Mammary epithelial cell (primary cell): ENCODE measurements at places on chromosomes 1 and 21. TPM values are rescaled to one million over a fixed set of nuclear protein-coding genes. Genes with fewer than 3 reads are reported as not detected.

MROH9 gene
- not detected for polyA plus RNA-seq

NT5C1A gene
- not detected for polyA plus RNA-seq

KRTAP13-2 gene
- polyA plus RNA-seq, result not detected

CLEC20A gene
- not detected for polyA plus RNA-seq

TIAM1 gene
- 13.0 TPM for polyA plus RNA-seq

DNA sequence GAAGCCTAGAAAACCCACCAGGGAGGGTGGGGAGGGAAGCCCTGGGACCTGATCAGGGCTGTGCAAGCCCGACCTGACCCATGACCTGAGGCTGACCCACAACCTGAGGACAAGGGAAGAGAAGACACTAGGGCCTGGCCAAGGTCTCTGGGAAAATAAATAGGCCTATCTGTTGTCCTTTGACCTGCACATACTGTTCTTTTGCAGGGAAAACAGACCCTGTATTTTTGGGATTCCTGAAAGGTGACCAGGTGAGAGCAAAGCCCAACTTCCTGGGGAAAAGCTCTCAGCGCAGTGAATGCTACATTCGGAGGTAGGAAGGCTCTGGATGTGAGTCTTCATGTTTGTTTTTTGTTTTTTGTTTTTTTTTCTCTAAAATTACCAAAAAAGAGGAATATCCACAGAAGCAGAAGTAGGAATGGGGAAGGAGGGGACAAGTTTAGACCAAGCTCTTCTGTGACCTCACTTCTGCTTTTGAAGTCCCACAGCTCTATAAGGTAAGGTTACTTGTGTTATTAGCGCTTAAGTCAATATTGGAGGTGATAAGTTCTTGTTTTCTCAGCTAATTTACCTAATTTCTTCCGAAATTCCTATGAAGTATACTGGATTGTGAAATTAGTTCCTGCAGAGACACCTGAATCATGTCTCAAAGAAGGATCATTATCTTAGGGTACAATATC is 26.2 kb upstream of the LYST start:
- DNase-seq, result no peak

- DNase-seq, result no peak
These were observed 150.5 kb downstream of the DPYD start for GRCh38 chr1:97770376-97770775.

DNA sequence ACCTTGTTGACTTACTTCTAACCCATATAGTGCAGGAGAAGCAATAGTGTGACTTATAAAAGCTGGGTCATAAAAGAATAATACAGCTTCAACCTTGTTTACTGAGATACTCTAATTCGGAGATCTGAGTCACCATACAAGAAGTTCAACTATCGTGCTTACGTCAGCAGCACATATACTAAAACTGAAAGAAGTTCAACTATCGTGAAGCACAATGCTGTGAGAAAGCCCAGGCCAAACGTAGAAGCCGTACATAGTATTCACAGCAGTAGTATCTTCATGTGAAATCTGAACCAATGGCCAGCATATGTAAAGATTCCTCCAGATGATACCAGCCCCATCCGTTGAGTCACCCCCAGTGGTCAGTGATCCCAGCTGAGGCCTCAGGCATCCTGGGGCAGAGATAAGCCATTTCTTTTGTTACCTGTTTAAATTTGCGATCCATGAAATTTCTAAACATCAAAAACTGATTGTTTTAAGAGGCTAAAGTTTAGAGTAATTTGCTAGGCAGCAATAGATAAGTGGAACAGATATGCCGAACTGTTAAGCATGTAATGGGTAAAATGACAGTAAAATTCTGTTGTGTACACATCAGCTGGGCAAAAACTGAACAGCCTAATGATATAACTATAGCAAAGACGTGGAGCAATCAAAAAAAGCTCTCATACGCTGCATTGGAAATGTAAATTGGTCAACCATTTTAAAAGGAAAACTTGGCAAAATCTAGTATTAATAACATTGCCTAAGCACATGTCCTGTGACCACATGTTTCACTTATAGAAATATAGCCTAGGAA is 53.9 kb upstream of the SAMD13 start:
- DNase-seq, result peak; percentile 79

- no peak for DNase-seq
These were observed 42.5 kb upstream of the ACTRT2 start for GRCh38 chr1:2978691-2979190.

- DNase-seq, result peak; percentile 64
These were observed 422.8 kb downstream of the CAMTA1 start for GRCh38 chr1:7207875-7208646.

- DNase-seq, result peak; percentile 97
These were observed 124.8 kb downstream of the RIPK4 start for GRCh38 chr21:41641821-41642701.

GRCh38 chr1:28973596-28974421 is 59.4 kb downstream of the EPB41 start:
- no peak for DNase-seq

DNA sequence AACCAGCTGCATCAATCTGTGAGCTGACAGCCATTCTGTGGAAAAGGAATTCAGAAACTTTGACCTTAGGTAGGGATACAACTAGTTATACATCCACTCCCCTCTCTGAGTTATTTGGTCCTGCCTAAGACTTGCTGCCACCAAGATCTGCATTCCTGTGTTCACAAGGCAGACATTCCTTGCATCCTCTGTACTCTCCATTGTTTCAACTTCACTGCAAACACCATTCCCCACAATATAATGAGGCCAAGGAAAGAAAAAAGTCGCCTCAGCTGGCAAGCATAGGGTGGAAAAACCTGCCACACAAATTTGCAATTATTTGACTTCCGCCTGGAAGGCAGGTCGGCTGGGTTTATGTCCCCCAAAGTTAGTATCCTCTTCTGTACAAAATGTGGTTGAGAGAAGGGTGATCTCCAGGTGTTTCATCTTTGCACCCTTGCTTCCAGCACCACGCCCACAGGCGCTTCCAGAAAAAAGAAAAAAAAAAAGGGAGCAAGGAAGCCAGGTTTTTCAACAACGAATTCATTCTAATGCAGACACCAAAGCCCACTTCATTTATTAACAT is 676 bp upstream of the CTTNBP2NL start:
- DNase-seq, result no peak

GRCh38 chr1:203441766-203442165 is 33.8 kb upstream of the PRELP start:
- DNase-seq, result no peak

GRCh38 chr1:57889676-57890320 is 465.9 kb upstream of the DAB1 start:
- DNase-seq, result peak; percentile 38

DNA sequence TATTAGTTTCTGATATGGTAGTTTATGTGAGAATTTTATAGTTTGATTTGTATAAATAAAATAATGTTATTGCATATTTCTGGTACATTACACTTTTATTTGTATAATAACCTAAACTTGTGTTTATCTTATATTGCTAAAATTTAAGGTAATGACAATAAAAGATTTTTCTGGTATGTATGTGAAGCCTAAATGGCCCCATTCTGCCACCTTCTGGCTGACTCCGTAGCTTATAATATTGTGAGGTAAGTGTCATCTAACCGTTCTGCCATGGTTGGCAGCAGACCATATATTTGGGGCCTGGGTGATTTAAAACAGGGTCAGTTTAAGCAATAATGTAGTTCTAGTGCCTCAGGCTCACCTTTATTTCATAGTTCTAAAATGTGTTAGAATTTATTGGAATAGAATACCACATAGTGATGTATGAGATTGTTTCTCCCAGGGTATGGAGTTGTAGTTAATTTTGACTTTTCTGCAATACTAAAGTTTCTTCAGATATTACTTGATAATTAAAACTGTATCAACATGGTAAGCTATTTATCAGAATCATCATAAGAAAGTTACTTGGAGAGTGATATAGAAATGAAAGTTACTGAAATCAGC is 21.2 kb upstream of the PRKACB start:
- peak; percentile 20 for DNase-seq
